Pancreas (tissue), 10 donors: ENCODE measurements at places on chromosomes 3 and 15.
A peak's percentile ranks its signal among the peaks of the same experiment; 100 is the strongest.

DNA sequence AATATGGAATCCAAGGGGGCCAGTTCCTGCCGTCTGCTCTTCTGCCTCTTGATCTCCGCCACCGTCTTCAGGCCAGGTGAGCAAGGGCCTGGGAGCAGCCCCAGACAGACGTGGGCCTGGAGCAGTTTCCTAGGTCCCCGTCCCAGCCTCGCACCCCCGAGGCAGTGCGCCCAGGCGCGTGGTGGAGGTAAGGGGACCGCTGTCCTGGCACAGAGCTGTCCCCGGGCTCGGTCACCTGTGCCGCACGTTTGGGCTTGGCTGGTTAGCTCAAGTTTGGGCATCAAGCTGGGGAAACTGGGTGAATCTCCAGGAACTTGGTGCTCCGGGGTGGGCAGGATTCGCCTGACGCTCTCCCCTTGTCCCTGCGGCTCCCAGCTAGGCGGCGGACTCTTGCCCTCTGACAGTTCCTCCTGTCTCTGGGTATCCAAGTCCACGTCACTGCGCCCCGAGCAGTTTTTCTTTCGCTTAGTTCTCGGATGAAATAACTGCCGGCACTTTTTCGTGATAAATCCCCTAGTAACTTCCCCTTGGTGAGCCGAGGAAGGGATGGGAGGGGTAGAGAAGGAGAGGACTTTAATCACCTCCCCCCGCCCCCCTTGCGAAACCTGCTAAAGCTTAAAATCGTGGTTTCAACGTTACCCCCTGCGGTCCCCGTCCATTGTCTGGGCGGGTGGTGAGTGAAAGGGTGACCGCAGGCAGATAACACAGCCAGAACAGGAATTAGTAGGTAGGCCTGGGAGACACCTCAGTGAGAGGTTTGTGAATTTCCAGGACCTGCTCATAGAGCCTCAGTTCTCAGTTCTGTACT is 901 bp downstream of the ALCAM start:
- H3K4me1 ChIP-seq: peaks cover 14% of the 10 kb centered on the region
- H3K27ac ChIP-seq: peak overlapping the region; percentile 80
- peak overlapping the region; percentile 55 for H3K4me3 ChIP-seq
- DNase-seq: peak; percentile 78
- no peaks in the 10 kb centered on the region for H3K27me3 ChIP-seq

DNA sequence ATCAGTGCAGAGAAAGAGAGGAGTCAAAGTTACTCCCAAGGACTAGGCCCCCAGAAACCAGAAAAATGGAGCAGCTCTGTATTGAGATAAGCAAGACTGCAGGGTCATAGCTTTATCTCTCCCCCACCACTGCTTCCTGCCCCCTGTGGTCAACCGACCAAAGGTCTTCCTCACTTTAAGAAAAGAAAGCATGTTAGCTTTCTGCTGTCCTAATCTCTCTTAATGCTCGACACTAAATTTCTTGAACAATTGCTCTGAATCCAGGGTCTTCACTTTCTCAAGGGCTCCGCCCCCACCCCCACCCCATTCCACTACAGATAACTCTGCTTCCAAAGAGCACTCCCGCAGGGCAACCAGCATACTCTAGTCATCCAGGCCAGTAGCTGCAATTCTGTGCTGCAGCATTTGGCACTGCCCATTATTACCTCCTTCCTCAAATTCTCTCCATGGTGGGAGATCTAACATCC is 31.9 kb downstream of the TNIK start:
- no peaks in the 10 kb centered on the region for H3K4me1 ChIP-seq
- no peak overlapping the region for H3K4me3 ChIP-seq
- no peaks in the 10 kb centered on the region for H3K36me3 ChIP-seq
- no peaks in the 10 kb centered on the region for H3K27me3 ChIP-seq

DNA sequence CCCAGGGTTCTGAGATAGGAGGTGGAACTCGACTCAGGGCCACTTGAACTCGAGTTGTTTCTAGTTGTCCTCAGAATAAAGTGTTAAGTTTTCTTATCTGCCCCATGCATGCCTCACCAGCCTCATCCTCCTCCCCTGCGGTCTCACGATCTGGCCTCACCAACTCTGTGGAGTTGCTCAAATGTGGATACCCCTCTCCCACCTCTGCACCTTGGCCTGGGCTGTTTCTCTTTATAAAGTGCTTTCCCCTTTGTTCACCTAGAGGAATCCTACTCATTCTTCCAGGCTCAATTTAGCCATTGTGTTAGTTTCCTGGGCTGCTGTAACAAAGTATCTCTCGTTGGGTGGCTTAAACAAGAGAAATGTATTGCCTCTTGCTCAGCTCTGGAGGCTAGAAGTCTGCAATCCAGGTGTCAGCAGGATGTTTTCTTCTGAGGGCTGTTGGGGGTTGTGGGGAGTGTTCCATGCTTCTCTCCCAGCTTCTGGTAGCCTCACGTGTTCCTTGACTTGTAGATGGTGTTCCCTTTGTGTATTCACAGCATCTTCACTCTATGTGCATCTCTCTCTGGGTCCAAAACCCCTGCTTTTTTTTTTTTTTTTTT is 100.7 kb downstream of the MEX3B start:
- DNase-seq: no peak
- H3K4me3 ChIP-seq: no peak overlapping the region
- H3K36me3 ChIP-seq: no peaks in the 10 kb centered on the region
- no peaks in the 10 kb centered on the region for H3K27me3 ChIP-seq
- H3K27ac ChIP-seq: no peak overlapping the region
- H3K4me1 ChIP-seq: no peaks in the 10 kb centered on the region

DNA sequence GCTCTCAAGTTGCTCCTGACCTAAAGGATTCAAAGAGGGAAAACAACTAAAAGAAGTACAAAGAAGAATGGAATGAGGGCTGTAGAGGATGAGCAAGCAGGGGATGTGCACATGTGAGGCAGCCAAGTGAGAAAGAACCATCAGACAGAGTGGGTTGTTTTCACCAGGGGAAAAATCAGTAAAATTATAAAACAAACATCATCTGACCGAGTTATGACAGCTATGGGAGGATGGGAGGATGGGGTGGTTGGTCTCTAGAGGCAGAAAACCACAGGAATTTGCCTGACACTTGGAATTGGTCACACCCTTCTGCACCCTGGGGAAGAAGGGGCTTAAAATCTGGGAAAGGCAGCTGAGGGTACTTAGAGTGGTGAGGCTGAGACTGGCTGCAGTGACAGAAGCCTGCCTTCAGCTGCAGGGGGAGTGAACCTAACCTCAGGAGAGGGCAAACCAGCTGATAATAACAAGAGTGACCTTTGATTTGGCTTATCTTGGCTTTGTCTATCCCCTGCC is 10.1 kb downstream of the ARHGAP31 start:
- no peak overlapping the region for H3K27ac ChIP-seq
- no peaks in the 10 kb centered on the region for H3K36me3 ChIP-seq
- DNase-seq: no peak
- no peak overlapping the region for H3K4me3 ChIP-seq

GRCh38 chr3:66470956-66471686 is 29.7 kb downstream of the LRIG1 start:
- H3K4me3 ChIP-seq: no peak overlapping the region
- no peaks in the 10 kb centered on the region for H3K27me3 ChIP-seq
- peaks cover 64% of the 10 kb centered on the region for H3K4me1 ChIP-seq
- H3K36me3 ChIP-seq: no peaks in the 10 kb centered on the region
- H3K27ac ChIP-seq: no peak overlapping the region
- no peak for DNase-seq

- no peaks in the 10 kb centered on the region for H3K36me3 ChIP-seq
- no peaks in the 10 kb centered on the region for H3K27me3 ChIP-seq
- DNase-seq: peak; percentile 86
- H3K4me3 ChIP-seq: peak overlapping the region; percentile 77
These were observed 753 bp downstream of the ITGB5 start for GRCh38 chr3:124886168-124887056.

DNA sequence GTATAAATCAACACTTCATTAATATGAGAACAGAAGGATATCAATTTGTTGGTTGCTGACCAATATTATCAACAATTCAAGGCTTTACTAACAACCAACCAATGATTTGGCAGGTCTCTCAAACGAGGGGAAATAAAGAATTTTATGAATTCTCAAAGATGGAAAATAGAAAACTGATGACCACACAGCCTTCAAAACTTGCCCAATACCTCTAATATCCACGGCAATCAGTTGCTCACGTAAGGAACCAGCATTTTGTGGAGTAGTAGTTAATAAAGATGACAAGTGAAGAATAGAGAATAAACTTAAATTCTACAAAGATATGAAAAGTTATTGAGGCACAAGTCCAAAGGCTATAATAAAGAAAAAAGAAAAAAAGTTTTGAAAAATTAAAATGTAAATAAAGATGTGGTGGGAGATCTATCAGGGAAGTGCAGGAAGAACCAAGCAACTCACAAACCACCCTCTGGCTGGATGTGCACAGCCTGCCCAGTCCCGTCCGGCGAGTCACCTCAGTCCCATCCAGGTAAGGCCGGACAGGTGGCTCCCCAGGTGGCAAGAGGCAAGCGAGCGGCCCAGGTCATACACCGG is 808 bp downstream of the GK5 start:
- no peaks in the 10 kb centered on the region for H3K27me3 ChIP-seq
- no peaks in the 10 kb centered on the region for H3K36me3 ChIP-seq
- no peaks in the 10 kb centered on the region for H3K4me1 ChIP-seq
- peak overlapping the region; percentile 94 for H3K27ac ChIP-seq
- peak overlapping the region; percentile 83 for H3K4me3 ChIP-seq

- H3K27me3 ChIP-seq: no peaks in the 10 kb centered on the region
- H3K27ac ChIP-seq: no peak overlapping the region
- no peak for DNase-seq
- H3K4me1 ChIP-seq: no peaks in the 10 kb centered on the region
- H3K4me3 ChIP-seq: no peak overlapping the region
These were observed 37.2 kb upstream of the TM4SF1 start for GRCh38 chr3:149414557-149415231.

GRCh38 chr3:14353502-14353901 is 48.9 kb upstream of the SLC6A6 start:
- H3K36me3 ChIP-seq: no peaks in the 10 kb centered on the region
- no peak for DNase-seq
- H3K4me3 ChIP-seq: no peak overlapping the region
- H3K4me1 ChIP-seq: no peaks in the 10 kb centered on the region

- no peaks in the 10 kb centered on the region for H3K4me1 ChIP-seq
- no peaks in the 10 kb centered on the region for H3K27me3 ChIP-seq
- no peak overlapping the region for H3K4me3 ChIP-seq
- H3K27ac ChIP-seq: no peak overlapping the region
- no peak for DNase-seq
These were observed 132.7 kb upstream of the SKOR1 start for GRCh38 chr15:67692573-67692972.

DNA sequence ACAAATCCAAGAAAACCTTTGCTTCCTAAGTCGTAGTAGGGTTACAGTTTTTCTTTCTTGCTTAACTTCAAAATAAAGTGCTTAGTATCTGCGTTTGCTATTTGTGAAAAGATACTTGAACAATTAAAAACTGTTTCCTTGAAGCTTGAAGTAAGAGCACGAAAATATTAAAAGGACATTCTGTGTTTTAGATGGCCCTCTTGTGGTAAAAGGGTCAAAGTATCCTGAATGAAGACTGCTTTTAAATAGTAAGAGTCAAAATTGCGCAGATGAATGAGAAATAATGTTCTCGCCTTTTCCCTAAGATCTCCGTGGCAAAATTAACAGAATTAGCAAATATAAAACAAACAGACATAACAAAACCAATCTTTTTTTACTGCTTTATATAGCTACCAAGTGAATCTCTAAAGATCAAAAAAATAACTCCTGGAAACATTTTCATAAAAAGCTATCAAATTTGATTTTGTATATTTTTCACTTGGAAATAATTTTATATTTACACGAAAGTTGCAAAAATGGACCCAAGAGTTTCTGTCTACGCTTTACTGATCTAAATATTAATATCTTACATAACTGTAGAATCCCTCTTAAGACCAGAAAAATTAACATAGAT is 175.4 kb downstream of the MBNL1 start:
- no peak overlapping the region for H3K27ac ChIP-seq
- H3K4me1 ChIP-seq: no peaks in the 10 kb centered on the region
- DNase-seq: no peak

DNA sequence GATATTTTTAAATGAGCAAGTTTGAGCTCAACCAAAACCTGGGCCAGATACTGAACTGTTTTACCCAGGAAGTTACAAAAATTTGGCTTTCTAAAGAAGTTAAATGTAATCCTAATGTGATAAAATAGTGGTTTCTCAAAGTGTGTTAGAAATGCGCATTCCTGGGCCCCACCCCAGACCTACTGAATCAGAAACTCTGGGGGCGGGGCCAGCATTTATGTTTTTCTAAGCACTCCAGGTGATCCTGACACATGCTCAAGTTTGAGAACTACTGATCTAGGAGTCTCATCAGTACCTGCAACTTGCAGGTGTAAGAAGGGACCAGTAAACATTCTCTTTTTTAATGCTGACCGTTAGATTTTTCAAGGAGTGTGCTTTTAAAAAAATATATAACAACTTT is 190.6 kb downstream of the VPS13C start:
- no peak overlapping the region for H3K4me3 ChIP-seq
- no peaks in the 10 kb centered on the region for H3K27me3 ChIP-seq
- no peaks in the 10 kb centered on the region for H3K4me1 ChIP-seq
- DNase-seq: no peak
- H3K36me3 ChIP-seq: peaks cover 15% of the 10 kb centered on the region
- H3K27ac ChIP-seq: no peak overlapping the region

- no peaks in the 10 kb centered on the region for H3K4me1 ChIP-seq
- no peaks in the 10 kb centered on the region for H3K36me3 ChIP-seq
These were observed 55.3 kb downstream of the CCDC33 start for GRCh38 chr15:74291101-74292071.

DNA sequence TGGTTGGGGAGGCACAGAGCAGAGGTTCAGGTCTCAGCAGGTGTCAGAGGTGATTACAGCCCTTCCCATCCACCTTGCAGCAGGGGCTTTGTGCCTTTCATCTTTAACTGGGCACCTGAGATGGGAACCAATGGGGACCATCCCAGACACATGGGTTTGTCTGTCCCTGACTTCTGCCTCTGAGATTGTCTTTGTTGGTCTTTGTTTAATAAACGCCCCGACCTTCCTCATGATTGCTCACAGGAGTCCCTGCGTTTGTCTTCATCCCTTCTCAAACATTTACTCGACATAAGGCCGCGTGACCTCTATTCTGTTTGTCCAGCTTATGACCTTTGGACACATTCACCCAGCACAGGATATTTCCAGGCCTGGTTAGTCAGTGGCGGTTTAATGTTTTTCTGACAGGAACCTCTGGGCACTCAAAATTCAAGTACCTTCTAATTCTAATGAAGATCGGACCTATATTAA is 5.9 kb downstream of the ZSCAN2 start:
- no peak overlapping the region for H3K4me3 ChIP-seq
- no peaks in the 10 kb centered on the region for H3K27me3 ChIP-seq
- peaks cover 7% of the 10 kb centered on the region for H3K36me3 ChIP-seq
- H3K27ac ChIP-seq: no peak overlapping the region
- peaks cover 38% of the 10 kb centered on the region for H3K4me1 ChIP-seq
